IPS DF 6.9 (cell line): ENCODE measurements at places on chromosomes 12 and 14.

DNA sequence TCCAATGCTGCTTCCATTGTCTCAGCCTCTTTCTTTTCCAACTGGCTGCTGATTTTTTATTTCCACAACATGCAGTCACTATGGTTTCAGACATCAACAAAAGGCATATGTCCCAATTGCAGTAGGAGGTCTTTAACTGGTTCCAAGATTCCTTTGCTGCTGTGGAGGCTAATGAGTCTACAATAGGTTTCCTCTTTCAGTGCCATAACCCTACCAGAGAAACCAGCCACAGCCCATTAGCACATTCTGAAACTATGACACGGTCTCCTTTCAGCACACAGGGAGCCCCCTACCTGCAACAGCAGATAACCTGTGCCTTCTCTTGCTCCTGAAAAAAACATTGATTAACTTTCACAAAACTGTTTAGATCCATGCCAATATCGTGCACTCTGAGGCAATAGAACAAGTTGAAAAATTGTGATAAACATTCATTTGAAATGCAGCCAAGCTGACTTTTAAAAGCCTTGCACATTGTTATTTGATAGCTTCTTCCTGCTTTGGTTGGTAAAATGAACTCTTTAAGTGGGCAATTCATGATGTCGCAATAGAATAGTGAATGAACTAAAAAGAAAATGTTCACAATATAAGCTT, 32.4 kb downstream of the PLEKHG7 start:
- no peak overlapping the region for H3K27ac ChIP-seq
- no peaks in the 10 kb centered on the region for H3K4me1 ChIP-seq
- DNase-seq = no peak
- H3K4me3 ChIP-seq = no peak overlapping the region

GRCh38 chr14:33188880-33189279, 250.2 kb downstream of the NPAS3 start:
- DNase-seq = no peak
- H3K27me3 ChIP-seq = no peaks in the 10 kb centered on the region
- H3K4me1 ChIP-seq = no peaks in the 10 kb centered on the region
- H3K4me3 ChIP-seq = no peak overlapping the region
- H3K27ac ChIP-seq = no peak overlapping the region

DNA sequence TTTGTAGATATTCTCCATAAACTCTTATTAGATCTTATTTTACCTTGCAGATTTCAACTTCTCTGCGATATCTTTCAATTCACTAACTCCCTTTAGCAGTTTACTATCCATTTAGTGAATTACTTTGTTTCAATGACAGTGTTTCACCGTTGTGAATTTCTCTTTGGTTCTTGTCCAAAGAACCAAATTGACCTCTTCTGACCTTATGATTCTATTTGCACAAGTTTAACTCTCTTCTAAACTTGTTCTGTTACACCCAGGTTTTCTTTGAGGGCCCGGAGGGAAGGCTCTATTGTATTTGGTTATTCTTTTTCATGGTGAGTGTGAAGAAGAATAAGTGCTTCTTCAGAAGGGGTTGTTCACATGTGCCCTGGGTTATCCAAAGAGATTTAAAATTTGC, 186.7 kb downstream of the MON2 start:
- H3K36me3 ChIP-seq = no peaks in the 10 kb centered on the region
- no peak overlapping the region for H3K4me3 ChIP-seq
- H3K27ac ChIP-seq = no peak overlapping the region
- no peak for DNase-seq

GRCh38 chr12:92955997-92956663, 27.0 kb upstream of the EEA1 start:
- no peaks in the 10 kb centered on the region for H3K4me1 ChIP-seq
- H3K27ac ChIP-seq = no peak overlapping the region

DNA sequence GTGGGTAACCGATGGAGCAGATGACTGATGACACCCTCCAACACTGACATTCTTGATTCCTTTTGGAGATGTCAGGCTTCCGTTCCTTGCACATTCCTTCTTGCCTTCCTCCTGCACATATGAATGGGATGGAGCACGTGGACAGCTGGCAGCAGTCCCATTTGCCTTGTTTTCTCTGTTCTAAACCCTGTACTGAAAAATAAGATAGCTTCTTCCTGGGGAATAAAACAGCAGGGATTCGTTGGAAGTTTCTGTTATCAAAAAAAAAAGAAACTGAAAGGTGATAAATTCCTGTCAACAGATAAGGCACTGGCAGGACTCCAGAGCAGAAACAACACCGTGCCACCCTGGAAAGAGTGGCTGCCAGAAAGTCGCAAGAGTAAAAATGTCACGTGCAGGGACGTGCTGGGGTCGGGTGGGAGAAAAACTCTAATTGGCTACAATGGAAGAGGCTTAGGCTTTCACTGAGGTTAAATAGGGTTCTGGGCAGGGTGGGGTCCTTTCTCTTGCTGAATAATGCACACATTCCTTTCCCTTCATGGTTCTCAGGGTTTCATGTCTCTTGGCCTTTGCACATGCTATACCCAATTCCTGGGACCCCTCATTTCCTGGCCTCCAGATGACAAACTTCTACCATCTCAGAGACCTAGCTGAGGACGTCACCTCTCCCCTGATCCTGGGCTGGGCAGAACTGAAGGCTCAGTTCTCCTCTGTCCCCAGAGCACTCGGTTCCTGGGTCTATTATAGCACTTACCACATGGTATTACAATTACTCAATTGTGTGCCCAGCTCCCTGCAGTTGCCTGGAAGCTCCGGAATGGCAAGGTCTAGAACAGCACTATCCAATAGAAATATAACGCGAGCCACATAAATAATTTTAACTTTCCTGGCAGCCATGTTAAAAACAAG, 7.0 kb upstream of the NUAK1 start:
- H3K27ac ChIP-seq = no peak overlapping the region
- no peak overlapping the region for H3K4me3 ChIP-seq

DNA sequence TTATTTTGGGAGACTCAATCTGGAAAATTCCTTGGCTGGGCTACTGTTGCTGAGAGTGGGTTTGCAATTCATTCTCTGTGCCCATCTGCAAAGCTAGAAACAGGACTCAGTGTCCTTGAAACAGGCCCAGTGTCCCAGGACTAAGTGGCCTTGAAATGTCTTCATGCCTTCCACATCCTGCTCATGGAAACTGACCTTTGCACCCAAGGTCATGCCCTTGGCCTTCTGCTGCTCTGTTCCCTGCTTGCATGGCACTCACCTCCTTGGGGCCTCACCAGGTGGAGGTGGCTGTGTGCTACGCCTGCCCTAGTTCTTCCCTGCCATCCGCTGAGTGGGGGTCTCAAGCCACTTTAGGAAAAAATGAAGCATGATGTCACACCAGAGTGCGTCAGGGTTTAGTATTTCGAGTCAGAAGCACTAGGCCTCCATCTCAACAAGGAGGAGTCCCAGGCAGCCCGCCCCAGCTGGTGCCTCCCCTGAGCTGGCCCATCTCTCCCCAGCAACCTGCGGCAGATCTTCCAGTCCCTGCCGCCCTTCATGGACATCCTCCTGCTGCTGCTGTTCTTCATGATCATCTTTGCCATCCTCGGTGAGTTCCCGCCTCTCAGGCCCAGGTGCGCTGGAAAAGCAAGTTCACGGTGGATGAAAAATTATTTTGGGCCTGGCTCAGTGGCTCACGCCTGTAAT, 48.1 kb downstream of the TPCN1 start:
- no peak for DNase-seq
- H3K27me3 ChIP-seq = no peaks in the 10 kb centered on the region
- H3K4me3 ChIP-seq = no peak overlapping the region
- H3K27ac ChIP-seq = no peak overlapping the region
- 0 out of 2 replicates have a peak, but pooled peaks cover 5% of the 10 kb centered on the region for H3K36me3 ChIP-seq
- no peaks in the 10 kb centered on the region for H3K4me1 ChIP-seq

GRCh38 chr12:44835641-44836379, 40.3 kb downstream of the NELL2 start:
- no peaks in the 10 kb centered on the region for H3K36me3 ChIP-seq
- no peaks in the 10 kb centered on the region for H3K27me3 ChIP-seq
- H3K27ac ChIP-seq = no peak overlapping the region
- no peak overlapping the region for H3K4me3 ChIP-seq
- no peaks in the 10 kb centered on the region for H3K4me1 ChIP-seq

DNA sequence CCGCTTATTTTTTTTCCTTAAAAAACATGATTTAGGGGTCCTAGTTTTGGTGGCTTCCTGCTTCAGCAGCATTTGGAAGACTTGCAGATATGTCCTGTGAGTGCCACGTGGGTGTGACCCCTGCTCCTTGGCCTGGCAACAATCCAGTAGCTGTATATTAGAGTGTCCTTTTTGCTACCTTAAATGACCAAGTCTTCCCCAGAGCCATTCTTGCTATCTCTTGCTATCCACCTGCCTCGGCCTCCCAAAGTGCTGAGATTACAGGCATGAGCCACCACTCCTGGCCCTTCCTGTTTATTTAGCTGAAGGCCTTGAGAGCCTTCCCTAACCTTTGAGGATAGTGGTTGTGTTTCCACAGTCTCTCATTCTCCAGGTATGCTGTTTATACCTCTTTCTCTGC, 17.0 kb downstream of the TPCN1 start:
- no peak overlapping the region for H3K4me3 ChIP-seq
- no peak overlapping the region for H3K27ac ChIP-seq
- peaks cover 2% of the 10 kb centered on the region; the same call in 1 of the 2 replicates for H3K4me1 ChIP-seq
- no peaks in the 10 kb centered on the region for H3K27me3 ChIP-seq
- no peaks in the 10 kb centered on the region for H3K36me3 ChIP-seq

GRCh38 chr14:89348722-89349121, 68.3 kb downstream of the FOXN3 start:
- no peak for DNase-seq
- no peak overlapping the region for H3K4me3 ChIP-seq
- H3K27ac ChIP-seq = no peak overlapping the region
- peaks cover 6% of the 10 kb centered on the region; the same call in 1 of the 2 replicates for H3K4me1 ChIP-seq
- peaks cover 9% of the 10 kb centered on the region; the same call in 1 of the 2 replicates for H3K36me3 ChIP-seq

- H3K27me3 ChIP-seq = no peaks in the 10 kb centered on the region
- no peak overlapping the region for H3K27ac ChIP-seq
- no peak for DNase-seq
- no peaks in the 10 kb centered on the region for H3K36me3 ChIP-seq
- H3K4me3 ChIP-seq = no peak overlapping the region
Observed at GRCh38 chr14:99256483-99256874, 15.5 kb downstream of the BCL11B start.

DNA sequence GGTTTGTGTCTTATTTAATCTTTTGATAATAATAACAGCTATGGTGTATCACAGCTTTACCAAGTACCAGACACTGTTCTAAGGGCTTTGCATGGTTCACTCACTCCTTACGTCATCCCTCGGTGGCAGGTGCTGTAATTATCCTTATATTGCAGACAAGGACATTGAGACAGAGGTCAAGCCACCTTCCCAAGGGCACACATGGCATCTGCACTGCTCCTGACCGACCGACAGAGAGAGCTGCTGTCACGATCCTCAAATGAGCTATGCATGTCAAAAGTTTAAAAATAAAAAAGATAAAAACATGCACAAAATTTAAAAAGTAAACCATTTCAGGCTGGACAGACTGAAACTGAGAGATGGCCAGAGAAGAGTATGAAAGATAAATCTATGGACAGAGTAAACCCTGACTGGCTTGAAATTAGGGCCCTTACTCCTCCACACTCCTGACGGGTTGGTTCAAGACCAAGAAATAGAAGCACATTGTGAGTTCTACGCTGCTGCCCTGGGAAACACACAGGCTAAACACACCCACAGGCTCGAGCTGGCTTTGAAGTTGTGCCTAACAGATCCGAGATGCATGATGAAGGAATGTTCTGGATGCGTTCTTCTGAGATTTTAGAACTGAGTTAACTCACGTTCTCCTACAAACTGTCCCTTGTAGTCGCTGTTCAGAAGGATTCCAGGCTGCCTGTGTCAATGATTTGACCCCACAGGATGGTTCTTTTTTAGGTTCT, 268.7 kb downstream of the ZFP36L1 start:
- H3K36me3 ChIP-seq = no peaks in the 10 kb centered on the region
- H3K27ac ChIP-seq = no peak overlapping the region
- H3K4me1 ChIP-seq = 0 out of 2 replicates have a peak, but pooled peaks cover 2% of the 10 kb centered on the region
- H3K27me3 ChIP-seq = no peaks in the 10 kb centered on the region
- DNase-seq = no peak
- no peak overlapping the region for H3K4me3 ChIP-seq

- DNase-seq = no peak
- no peak overlapping the region for H3K27ac ChIP-seq
- no peak overlapping the region for H3K4me3 ChIP-seq
- H3K36me3 ChIP-seq = no peaks in the 10 kb centered on the region
Observed at GRCh38 chr12:93699271-93700145, 22.3 kb downstream of the CRADD start.

DNA sequence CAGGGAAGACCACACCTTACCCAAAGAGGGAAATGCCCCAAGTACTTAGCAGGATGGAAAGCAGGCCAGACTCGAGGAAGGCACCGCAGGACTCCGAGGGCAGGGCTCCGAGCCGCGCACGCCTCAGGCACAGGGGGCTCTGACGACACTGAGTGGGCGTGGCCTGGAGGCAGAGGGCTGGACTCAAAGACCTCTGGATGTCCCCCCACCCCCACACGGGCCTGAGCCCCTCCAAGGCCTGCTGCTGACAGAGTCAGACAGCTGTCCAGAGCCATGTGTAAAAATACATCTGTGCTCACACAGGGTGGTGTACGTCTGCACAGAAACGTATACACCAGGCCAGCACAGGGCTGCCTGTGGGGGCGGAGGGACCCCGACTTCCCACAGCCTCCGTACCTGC, 1.4 kb downstream of the AKT1 start:
- H3K36me3 ChIP-seq = peaks cover 11% of the 10 kb centered on the region; the same call in 1 of the 2 replicates
- no peak for DNase-seq
- peaks cover 7% of the 10 kb centered on the region; the same call in 1 of the 2 replicates for H3K27me3 ChIP-seq
- peaks cover 16% of the 10 kb centered on the region for H3K4me1 ChIP-seq

- no peak overlapping the region for H3K27ac ChIP-seq
- DNase-seq = no peak
Observed at GRCh38 chr12:1533602-1534304, 60.6 kb downstream of the FBXL14 start.

GRCh38 chr12:74370608-74371216, 166.9 kb upstream of the ATXN7L3B start:
- no peaks in the 10 kb centered on the region for H3K36me3 ChIP-seq
- no peak overlapping the region for H3K4me3 ChIP-seq
- H3K27me3 ChIP-seq = no peaks in the 10 kb centered on the region
- no peak for DNase-seq

DNA sequence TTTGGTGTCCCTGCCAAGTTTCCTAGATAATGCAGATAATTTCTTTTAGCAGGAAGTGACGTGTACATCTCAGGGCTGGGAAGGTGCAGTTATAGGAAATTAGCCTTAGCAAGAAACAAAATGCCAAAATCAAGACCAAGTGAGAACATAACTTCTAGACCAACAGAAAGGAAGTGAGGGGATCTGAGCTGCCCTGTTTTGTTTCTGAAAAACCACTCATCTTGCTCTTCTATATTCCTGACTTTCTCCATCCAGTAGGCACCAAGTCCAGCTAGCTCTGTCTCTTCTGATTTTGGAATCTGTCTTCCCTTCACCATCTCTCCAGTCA, 23.9 kb upstream of the DUSP6 start:
- no peak for DNase-seq
- H3K27ac ChIP-seq = no peak overlapping the region
- H3K4me1 ChIP-seq = 0 out of 2 replicates have a peak, but pooled peaks cover 1% of the 10 kb centered on the region
- H3K36me3 ChIP-seq = no peaks in the 10 kb centered on the region

- H3K4me1 ChIP-seq = no peaks in the 10 kb centered on the region
- H3K27ac ChIP-seq = no peak overlapping the region
- H3K27me3 ChIP-seq = no peaks in the 10 kb centered on the region
- no peak overlapping the region for H3K4me3 ChIP-seq
Observed at GRCh38 chr14:96257056-96257455, 1.0 kb downstream of the BDKRB1 start.
